Upper lobe of left lung (tissue), 6 donors: ENCODE measurements at places on chromosomes 2 and 18. TPM values are rescaled to one million over a fixed set of nuclear protein-coding genes. Genes with fewer than 3 reads are reported as not detected.

The MRO gene
- total RNA-seq = 0.77 TPM

The ADAM23 gene
- total RNA-seq = not detected

The STAT1 gene
- total RNA-seq = 78.9 TPM

The GDF7 gene
- 0.81 TPM for total RNA-seq

- no peak overlapping the region for H3K27ac ChIP-seq
- no peak overlapping the region for H3K4me3 ChIP-seq
- no peak for DNase-seq
- no peaks in the 10 kb centered on the region for H3K27me3 ChIP-seq
- peaks cover 9% of the 10 kb centered on the region for H3K36me3 ChIP-seq
- H3K4me1 ChIP-seq = no peaks in the 10 kb centered on the region
Observed at GRCh38 chr2:16568998-16569784, 96.4 kb downstream of the CYRIA start.

DNA sequence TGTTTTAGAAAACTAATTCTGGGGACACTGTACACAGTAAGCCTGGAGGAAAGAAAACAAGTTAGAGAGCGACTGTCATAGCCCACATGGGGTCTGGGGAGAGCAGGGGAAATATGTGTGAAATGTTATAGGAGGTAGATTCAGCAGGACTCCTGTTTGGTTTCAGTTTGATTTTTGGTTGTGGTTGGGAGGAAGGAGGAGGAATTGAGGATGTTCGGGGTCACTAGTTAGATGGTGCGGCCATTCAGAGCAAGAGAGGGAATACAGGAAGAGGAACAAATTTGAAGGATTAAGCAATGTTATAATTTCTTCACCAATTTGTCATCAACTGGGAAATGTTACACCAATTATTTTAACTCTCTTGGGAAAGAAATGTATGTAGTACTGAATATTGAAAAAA lies 25.1 kb downstream of the TTC39C start:
- no peak overlapping the region for H3K27ac ChIP-seq
- no peak for DNase-seq
- no peaks in the 10 kb centered on the region for H3K36me3 ChIP-seq
- no peaks in the 10 kb centered on the region for H3K27me3 ChIP-seq
- no peaks in the 10 kb centered on the region for H3K4me1 ChIP-seq

GRCh38 chr18:59022167-59022945 lies 117.3 kb upstream of the SEC11C start:
- no peaks in the 10 kb centered on the region for H3K4me1 ChIP-seq
- DNase-seq = no peak
- H3K27me3 ChIP-seq = no peaks in the 10 kb centered on the region
- peak overlapping the region; percentile 28 for H3K27ac ChIP-seq

DNA sequence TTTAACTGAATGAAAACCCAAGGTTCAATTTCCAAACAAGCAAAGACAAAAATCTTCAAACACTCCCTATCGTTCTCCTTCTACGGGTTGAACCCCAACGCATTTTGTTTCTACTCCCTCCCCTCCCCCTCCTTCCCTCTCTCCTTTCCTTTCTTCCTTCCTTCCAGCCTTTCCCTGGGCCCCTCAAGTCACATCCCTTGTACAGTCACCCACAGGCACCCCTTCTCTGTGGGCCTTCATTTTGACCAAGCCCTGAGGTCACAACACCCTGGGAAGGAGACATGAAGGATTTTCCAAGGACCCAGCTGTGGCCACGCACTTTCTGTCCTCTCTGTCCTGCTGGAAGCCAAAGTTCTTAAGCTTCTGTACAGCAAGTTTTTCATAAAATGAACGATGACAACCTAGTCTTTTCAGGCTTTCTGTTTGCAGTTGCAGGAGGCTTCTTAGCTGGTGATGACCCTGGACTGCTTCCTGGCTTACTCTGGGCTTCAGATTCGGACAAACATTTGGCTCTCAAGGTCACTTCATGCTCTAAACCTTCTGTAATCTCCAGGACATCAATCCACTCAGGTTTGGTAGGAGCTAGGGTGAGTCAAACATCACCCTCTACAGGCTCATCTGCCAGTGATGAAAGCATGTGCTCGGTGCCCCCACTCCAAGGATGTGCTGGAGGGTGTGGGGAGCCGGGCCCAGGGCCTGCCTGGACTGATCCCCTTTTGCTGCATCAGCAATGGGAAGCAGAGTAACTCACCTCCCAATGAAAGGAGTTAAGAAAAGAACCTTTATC lies 25.5 kb downstream of the TMEM247 start:
- H3K4me1 ChIP-seq = no peaks in the 10 kb centered on the region
- H3K27ac ChIP-seq = no peak overlapping the region
- H3K36me3 ChIP-seq = no peaks in the 10 kb centered on the region
- no peak for DNase-seq
- H3K4me3 ChIP-seq = no peak overlapping the region
- H3K27me3 ChIP-seq = no peaks in the 10 kb centered on the region
